Daoy (cell line): ENCODE measurements at places on chromosomes 2 and 18.

DNA sequence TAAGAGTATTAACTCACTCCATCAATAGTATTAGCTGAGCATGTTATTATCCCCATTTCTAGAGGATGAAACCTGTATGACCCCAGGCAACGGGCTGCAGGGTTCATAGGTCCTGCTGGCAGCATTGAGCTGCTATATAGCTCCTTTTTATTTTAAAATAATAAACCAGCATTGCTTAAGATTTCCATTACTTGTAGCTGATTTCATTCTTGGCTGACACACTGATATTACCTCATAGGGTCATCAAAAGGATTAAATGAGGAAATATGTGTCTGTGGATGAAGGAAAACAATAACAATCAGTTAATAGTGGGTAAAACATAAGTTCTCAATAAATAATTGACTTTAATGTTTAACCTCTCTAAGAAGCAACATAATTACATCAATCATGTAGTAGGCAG is 48.3 kb upstream of the NRP2 start:
- no peak for DNase-seq

DNA sequence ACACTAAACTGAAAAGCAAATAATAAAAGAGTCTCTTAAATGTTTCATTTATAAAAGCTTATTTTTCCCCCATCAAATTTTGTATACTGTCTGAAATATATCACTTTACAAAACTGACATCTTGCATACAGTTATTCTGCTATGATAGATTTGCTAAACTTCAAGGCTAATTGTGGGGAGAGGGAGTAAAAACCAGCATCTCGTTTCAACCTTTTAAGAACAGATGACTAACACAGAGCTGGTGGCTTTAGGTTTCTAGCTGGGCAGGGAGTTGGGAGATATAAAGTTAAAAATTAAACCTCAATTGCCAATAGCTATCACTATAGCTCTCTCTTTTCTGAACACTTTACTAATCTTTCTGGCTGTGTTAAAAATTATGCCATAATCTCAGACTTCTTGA is 23.5 kb downstream of the C1D start:
- no peak for DNase-seq

DNA sequence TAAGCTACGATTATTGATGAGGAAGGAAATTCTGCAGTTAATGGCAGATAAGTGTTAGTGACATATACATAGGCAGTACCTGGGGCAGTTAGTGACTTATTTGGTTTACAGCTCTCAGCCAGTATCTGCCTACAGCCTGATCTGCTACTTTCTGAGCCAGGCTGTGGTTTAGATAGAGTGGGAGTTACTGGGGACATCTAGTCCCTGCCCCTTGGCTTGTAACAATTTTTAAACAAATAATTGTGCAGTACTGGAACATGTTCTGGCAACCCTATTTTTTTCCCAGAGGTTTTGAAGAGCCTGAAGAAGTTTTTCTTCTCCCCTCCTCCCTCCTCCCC is 2.3 kb downstream of the KIF5C start:
- no peak for DNase-seq

- no peak for DNase-seq
These were observed 28.6 kb downstream of the RBMS1 start for GRCh38 chr2:160465002-160465401.

DNA sequence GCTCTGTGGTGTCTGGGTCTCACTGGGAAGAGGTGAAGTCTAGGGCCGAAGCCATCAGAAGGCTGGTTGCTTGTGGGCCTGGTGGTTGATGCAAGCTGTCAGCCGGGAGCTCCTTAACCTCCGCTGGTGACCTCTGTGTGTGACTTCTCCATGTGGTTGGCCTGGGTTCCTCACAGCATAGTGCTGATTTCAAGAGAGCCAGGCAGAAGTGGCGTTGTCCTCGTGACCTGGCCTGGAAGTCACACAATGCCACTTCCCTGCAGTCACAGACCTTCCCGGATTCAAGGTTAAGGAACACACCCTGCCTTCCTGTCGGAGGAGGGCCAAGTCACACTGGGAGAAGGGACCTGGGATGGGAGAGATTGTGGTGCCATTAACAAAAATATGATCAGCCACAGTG is 303.7 kb upstream of the HS6ST1 start:
- no peak for DNase-seq

- DNase-seq = no peak
These were observed 57.2 kb downstream of the MOGAT1 start for GRCh38 chr2:222728621-222729020.

DNA sequence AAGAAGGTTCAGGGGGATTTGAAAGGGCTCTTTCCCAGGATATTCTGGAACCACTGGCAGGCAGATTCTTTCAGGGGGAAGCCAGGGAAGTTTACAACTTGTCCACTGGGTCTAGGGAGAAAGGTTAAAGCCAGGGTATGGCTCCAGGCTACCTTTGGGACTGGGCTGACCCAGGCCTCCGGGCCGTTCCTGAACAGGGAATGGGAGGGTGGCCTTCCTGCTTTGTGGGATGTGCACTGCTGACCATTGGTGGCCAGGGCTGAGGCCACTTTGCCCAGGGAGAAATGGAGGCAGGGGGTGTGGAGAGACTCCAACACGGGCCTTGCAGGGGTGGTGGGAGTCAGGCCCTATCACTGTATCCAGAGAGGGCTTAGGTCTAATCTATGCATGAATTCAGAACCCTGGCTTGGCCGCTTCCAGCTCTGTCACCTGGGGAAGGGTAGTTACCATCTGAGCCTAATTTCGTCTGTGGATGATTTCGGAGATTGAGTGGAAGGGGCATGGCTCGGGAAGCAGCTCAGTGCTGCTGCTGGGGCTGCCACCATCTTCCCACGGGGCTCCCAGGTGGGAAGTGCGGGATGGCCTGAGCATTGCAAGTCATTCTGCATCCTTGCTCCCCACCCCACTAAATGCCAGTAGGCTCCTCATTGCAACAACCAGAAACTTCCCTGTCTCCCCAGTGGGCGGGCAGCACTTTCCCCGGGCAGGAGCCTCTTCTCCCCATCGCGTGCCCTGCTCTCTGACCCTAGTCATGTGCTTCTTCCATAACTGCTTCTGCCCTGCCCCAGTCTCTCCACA is 57.1 kb upstream of the OTOF start:
- DNase-seq = no peak

- DNase-seq = no peak
These were observed 616.0 kb downstream of the NUP35 start for GRCh38 chr2:183740241-183740640.

DNA sequence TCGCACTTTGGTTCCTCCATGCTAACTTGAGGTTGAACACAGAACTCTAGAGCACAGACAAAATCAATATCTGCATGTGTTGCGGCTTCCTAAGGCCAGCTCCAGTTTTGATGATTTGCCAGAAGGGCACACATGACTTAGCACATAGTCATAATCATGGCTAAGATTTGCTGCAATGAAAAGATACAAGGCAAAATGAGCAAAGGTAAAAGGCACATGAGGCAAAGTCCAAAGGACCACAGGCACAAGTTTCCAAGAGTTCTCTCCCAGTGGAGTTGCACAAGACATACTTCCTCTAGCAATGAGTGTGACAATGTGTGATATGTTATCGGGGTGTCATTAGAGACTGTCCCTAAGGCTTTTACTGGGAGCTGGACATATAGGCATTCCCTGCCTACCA is 24.2 kb upstream of the CXXC1 start:
- no peak for DNase-seq

DNA sequence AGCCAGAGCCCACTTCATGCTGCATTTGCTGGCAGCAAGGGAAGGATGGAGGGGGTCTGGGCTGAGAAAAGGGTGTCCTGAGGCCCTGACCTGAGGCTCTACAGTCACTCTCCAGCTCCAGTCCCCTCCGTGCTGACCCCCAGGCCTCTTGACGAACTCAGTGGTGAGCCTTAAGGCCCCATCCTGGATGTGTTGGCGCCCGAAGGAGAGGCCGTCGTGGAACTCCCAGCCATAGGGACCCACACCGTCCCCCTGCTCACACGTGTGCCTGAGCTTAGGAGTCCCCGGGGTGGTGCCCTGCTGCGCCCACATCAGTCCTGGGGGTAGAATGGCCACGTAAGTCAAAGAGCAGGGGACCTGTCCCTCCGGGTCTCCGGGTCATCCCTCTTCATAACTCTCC is 776 bp downstream of the MOGS start:
- no peak for DNase-seq

DNA sequence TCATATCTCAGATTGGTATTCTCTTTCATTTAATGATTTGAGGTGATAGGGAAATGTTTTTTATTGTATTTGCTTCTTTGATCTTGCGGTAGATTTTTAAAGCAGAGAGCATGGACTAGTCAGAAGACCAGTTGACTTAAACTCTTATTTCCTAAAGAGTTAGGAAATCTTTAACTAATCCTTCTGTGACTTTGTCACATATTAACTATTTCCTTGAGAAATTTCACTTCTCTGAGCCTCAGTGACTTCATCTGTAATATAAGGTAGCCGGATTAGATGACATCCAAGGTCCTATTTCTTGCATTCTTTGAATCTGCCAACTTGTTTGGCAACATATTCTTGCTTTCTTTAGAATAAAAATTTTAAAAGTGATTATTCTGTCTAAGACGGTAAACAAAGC is 55.6 kb downstream of the MTX2 start:
- no peak for DNase-seq

- no peak for DNase-seq
These were observed 13.6 kb downstream of the ADI1 start for GRCh38 chr2:3505771-3506170.

- no peak for DNase-seq
These were observed 24.5 kb downstream of the NFATC1 start for GRCh38 chr18:79420033-79420745.

- no peak for DNase-seq
These were observed 68.5 kb upstream of the ERBB4 start for GRCh38 chr2:212607080-212607479.

DNA sequence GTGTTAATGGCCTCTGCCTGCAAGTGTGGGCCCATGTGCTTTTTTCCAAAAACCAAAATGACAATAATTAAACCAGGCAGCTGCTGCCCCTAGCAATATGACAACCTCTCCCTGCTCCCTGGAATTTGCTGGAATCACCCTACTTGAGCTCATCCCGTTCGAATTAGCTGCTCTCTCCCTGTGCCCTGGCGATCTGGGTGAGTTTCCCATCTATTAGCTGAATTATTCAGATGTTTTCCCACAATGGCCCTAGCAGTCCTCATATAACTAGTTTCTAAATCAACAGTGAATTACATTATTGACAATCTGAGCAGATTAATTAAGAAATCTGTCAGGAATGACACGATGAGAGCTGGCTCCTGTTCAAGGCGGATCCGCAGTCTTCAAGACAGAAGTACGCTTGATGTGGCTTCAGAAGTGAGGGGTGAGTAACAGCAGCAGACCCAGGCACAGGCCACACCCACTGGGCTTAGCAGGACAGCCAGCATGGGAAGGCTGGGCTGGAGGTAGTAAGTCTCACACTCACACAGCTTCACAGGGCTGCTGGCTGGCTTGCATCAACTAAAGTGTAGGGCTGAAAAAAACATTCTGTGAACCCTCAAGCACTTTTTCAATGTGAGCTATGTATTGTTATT is 366.2 kb upstream of the ID2 start:
- peak; percentile 46 for DNase-seq

DNA sequence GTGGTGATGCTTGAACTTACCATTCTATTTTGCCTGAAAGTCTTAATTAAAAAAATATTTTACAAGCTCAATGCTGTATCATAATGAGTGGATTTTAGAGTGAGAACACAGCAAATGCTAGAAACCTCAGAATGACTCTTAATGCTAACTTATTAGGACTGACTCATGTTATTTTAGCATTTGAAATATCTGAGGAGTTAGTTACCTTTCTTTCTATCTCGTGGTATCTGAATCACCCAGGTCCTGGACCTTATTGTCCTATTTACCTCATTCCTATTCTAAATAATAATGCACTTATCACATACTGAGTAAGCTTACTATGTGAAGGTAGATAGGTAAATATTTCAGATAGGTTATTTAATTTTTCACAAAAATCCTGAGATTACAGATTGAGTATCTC is 70.7 kb downstream of the SOS1 start:
- no peak for DNase-seq

- no peak for DNase-seq
These were observed 85.3 kb downstream of the ZNF407 start for GRCh38 chr18:74682991-74683297.

DNA sequence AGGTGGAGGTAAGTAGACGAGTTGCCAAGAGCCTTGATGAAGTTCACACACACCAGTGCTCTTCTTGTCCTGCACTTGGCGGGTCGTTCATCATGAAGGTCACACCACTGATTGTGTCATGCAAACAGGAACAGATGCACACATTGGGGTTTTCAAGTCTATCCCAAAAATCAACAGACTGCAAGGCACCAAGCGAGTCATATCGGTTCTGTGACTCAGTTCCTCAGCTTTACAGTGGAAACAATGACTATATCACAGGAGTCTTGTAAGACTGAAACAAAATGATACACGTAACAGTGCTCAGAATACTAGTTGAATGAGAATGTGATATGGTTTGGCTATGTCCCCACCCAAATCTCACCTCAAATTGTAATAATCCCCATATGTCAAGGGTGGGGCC is 526.9 kb upstream of the ID2 start:
- no peak for DNase-seq

DNA sequence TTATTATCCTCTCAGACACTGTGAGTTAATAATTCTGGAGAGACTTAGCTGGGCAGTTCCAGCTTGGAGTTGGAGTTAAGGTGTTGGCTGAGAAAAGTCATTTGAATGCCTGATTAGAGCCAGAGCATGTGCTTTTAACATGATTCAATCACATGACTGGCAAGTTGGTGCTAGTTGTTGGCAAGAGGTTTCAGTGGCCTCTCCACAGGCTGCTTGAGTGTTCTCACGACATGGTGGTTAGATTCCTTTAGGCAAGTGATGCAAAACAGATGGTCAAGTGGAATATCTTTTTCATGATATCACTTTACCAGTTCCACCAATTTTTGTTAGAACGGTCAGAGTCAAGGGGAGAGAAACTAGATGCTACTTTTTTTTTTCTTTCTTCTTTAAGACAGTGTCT is 262.7 kb upstream of the FN1 start:
- DNase-seq = peak; percentile 94

DNA sequence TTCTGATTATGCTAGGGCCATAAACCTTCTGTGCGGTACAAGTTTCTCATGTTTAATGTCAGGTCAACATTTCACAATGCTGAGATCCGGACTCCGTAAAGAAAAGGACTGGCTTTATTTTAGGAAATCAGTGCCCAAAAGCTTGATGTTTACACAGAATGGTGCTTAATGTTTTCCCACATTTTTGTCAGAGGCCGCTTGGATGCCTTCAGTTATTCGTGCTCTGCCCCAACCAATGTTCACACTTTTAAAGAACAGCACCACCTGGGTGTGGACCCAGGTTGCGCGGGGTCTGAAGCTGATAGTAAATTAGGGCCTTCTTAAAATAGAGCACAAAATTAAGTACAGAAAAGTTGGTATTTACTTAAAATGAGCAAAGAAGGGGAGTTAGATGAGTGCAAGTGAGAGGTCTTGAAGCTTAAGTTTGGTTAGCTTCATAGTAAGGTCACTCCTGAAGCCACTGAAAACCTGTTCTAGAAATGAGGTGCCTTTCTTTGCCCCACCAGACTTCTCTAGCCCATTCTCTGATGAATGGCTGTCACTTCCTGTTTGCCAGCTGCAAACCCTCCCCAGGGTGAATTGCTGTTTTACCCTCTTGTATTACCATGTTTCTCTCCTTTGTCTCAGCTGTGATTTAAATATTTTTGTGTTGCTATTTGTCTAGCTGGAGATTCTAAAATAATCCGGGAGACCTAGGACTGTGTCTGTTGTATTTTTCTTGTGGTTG is 20.5 kb downstream of the SLC3A1 start:
- DNase-seq = no peak
